Activated CD4-positive, alpha-beta memory T cell treated with anti-CD3 and anti-CD28 coated beads, Interleukin-2, amount 10 ng/mL, durations not matched to agents 7 days and 5 days (primary cell): ENCODE measurements at places on chromosomes 3 and 15. TPM values are rescaled to one million over a fixed set of nuclear protein-coding genes. Genes with fewer than 3 reads are reported as not detected.

DNA sequence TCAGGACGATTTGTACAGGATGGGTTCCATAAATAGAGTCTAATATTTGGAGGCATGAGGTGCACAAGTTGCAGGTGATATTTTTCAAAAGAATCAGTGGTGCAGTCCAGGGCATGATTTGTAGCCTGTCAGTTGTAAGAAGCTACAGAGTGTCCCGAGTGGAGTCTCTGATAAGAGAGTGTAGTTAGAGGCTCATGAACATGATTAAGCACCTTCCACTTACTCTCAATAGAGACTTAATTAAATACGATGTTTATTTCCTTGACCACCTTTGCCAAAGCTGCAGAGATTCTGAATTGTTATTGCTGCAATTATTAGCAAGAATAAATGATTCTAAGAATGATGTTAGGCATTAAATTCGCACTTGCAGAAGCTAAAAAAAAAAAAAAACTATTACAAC is 218.4 kb upstream of the LRTM1 start:
- no peak for DNase-seq

- DNase-seq = no peak
Measured at GRCh38 chr15:59206623-59207183, at the start of gene LDHAL6B. LDHAL6B (plus strand) TSS chr15:59206843; CDS start chr15:59206941, 98 bp downstream.

GRCh38 chr15:39135989-39136388 is 444.9 kb upstream of the THBS1 start:
- no peak for DNase-seq

SAMD7 gene
- not detected for total RNA-seq

DNA sequence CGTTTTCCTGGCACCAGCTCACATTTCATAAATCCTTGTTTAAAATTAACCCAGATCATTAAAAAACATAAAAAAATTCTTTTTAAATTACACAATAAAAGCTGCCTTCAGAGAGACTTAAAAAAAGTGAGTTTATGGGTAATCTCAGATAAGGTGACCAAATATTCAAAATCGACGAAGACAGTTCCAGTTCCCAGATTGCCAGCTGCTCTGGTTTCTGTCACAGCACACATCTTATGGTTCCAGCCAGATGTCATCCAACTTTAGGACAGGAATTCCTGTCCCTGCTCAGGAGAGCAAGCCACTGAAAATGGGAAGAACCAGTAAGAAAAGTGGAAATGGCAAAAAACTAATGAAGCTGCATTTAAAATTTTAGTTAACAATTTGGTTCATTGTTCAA is 15.8 kb upstream of the ZNF770 start:
- DNase-seq = no peak

DNA sequence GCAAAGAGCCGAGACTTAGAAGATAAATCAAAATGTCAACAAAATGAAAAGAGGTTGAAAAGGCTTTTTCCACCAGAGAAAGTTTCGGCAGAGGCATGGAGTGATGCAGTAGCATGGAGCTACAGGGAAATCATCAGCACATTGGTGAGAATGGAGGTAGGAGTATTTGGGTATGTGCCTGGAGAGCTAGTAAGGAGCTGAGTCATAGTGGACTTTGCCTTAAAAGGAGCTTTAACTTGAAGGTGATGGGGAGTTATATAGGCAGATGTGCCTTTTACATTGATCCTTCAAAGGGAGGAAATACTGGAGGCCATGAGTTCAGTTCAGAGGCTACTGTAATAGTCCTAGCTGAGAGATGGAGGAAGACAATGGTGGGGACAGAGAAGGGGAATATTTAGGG is 44.3 kb downstream of the IL5RA start:
- no peak for DNase-seq

DNA sequence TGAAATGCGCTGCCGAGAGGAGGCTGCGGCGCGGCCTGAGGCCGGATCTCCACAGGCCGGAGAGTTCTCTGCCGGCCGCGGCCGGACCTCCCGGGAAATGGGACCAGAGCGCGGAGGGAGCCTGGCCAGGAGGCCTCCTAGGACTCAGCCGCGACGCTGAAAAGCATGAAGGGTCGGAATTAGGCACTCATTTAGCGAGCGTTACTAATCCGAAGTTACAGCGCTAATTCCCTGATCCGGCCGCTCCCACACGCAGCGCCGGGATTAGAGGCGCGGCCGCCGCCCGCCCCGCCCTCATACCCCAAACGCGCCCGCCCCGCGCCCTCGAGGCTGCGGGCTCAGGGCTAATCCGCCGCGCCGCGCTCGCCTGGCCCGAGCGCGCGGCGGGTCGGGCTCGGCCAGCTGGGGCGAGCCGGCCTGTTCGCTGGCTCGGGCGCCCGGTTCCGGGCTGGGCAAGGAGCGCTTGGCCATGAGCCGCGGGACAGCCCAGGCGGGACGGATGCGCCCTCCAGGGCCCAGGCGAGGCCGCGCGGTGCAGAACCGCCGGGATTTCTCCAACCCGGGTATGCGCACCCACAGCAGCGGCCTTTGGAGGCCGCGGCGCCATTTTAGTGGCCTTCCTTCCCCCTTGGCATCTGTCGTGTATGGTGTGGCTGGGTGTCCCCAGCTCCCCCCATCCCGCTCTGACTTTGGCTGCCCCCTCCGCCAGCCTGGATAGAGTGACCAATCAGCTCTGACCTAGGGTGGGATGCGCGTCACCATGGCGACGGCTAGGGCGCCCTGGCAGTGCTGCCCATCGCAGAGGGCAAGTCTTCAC is 36.8 kb upstream of the POLG start:
- DNase-seq = no peak

DNA sequence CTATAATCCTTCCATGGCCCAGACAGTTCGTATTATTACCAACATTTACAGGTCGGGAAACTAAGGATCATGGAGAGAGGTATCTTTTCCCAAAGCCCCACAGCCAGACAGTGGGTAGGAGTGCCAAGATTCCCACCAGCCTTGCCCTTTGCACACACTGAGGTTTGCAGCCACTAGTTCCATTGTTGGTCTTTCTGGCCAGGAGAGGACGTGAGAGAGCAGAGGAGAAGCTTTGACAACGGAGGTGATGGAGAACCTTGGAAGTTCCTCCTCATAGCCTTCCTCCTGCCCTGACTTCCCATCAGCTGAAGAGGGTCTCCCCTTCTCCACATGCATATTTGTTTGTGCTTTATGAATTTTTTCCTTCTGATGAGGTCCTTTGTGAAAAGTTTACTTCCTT is 50.5 kb upstream of the PLCL2 start:
- DNase-seq = no peak

SERPINI2 gene
- total RNA-seq = not detected

DNA sequence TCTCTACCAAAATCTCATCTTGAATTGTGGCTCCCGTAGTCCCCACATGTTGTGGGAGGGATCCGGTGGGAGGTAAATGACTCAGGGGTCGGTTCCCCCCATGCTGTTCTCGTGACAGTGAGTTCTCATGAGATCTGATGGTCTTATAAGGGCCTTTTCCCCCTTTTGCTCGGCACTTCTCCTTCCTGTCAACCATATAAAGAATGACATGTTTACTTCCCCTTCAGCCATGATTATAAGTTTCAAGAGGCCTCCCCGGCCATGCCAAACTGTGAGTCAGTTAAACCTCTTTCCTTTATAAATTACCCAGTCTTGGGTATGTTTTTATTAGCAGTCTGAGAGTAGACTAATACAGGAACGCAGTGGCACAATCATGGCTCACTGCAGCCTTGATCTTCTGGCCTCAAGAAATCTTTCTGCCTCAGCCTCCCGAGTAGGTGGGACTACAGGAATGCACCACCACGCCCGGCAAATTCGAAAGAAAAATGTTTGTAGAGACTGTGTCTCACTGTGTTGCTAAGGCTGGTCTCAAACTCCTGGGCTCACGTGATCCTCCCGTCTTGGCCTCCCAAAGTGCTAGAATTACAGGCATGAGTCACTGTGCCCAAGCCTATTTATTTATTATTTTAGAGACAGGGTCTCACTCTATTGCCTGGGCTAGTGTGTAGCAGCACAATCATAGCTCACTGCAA is 101.0 kb downstream of the ATP10A start:
- no peak for DNase-seq

DNA sequence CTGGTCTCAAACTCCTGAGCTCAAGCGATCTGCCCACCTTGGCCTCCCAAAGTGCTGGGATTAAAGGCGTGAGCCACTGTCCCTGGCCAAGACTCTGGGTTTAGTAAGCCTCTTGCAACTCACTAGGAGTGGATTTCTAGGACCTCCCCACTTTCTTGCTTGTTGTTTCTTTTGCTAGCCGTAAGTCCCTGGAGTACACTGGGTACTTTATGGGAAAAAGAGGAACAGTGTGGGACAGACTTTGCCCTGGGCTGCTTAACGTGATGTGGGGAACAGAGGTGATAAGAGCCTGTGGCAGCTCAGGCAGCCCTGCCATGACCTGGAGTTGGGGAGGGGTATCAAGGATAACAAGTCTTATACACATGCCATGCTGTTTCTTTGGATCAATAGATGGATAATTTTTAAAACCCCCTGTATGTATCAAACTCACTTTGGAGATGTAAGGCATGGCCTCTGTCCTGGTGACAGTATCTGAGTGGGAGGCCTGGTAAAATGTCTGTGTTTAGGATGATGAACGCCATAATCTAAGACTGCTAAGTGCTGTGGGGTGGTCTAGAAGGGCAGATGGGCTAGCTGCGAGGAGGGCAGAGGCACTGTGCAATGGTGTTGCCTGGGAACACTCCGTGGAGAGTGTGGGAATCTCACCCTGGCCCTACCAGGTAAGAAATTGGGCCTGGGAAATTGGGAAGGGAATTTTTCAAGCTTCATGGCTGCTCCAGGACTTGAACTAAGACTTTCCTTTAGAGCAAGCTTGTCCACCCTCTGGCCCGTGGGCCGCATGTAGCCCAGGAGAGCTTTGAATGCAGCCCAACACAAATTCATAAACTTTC is 54.8 kb downstream of the SMAD3 start:
- DNase-seq = no peak

GP5 gene
- 1.3 TPM for total RNA-seq

- DNase-seq = no peak
Measured at GRCh38 chr3:51729042-51729633, 22.3 kb downstream of the GRM2 start.

GNAT1 gene
- total RNA-seq = not detected

DNA sequence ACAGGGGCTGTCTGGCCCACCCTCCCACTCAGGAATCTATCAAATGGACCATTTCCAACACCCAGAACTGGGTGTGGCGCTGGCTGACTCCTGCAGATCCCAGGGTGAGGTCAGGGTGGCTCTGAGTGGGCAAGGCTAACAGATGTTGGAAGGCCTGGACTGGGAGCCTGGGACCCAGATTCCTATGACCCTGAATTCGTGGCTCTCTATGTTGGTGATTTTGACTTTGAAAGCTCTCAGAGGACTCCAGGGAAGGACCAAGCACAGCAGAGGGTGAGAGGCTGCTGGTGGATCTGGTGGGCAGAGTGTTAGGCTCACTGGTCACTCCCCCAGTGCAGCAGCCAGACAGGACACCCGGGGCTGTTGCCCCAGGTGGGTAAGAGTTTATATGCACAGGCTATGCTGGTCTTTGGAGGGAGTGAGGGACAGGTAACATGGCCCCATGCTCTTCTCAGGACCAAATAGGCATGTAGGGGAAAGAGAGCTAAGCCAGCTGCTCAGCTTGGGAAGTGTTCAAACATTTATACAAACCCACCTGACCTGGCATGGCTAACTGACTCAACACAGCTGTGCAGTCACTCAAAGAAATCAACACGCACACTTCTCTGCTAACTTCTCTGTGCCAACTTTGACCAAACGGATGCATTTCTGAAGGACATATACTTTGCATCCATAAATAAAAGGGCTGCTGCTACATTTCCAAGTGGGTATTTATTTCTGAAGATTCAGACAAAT is 62.6 kb upstream of the RAB6B start:
- no peak for DNase-seq

- DNase-seq = no peak
Measured at GRCh38 chr15:80825361-80826030, 46.3 kb downstream of the CEMIP start.

DNA sequence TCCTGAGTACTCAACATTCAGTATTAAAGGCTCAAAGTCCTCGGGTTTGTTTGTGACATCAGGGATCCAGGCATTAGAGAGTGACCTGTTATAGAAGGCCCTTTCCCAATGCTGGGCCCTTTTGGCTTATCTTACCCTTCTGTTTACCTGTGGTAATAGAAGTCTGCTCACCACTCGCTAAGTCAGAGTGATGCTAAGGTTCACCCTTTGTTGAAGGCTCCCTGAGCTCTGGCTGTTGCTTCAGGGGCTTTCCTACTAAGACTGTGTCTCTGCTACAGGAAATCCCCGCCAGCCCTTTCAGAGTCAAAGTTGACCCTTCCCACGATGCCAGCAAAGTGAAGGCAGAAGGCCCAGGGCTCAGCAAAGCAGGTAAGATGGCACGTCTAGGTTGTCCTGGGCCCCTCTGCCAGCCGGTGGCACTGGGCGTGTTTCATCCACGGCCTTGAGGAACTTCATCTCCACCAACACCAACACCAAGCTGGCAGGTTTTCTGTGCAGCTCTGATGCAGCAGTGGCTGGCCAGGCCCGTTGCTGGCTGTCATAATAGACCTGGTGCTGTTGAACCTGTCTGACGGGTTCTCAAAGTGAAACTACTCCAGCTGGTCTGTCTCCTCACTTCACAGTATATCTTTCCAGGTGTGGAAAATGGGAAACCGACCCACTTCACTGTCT is 99.1 kb downstream of the DNASE1L3 start:
- DNase-seq = no peak

SLC22A13 gene
- total RNA-seq = 0.25 TPM

SNX33 gene
- total RNA-seq = 1.8 TPM

GPR156 gene
- total RNA-seq = not detected

SIDT1 gene
- total RNA-seq = 25.5 TPM

NANOGP8 gene
- not detected for total RNA-seq

SUSD5 gene
- not detected for total RNA-seq

RASGRP1 gene
- total RNA-seq = 200 TPM
